ENCODE measurements at places on chromosomes 7 and 10.

GRCh38 chr10:80443531-80443974 is 10.6 kb upstream of the TSPAN14 start:
- no peak for DNase-seq

- DNase-seq, result no peak
These were observed 289.7 kb downstream of the PLXDC2 start for GRCh38 chr10:20105931-20106330.

- DNase-seq, result no peak
These were observed 59.2 kb upstream of the KCNIP2 start for GRCh38 chr10:101902820-101903145.

DNA sequence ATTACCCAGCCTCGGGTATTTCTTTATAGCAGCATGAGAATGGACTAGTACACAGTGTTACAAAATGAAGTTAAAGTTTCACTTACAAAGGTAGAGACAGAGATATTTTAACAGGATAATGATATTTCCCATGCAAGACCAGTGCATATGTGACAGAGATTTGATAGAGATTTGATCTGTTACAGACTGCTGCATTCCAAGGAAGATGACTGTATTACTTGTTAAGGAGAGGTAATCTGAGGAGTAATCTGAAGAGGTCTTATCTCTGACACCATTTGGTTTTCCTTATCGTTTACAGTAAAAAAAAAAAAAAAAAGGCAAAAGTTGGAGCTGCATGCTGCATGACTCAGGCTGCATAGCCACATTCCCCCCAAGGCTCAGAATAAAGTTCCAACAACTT is 289.6 kb downstream of the POM121L12 start:
- DNase-seq, result no peak

GRCh38 chr10:109875828-109876821 is 47.2 kb downstream of the XPNPEP1 start:
- no peak for DNase-seq

DNA sequence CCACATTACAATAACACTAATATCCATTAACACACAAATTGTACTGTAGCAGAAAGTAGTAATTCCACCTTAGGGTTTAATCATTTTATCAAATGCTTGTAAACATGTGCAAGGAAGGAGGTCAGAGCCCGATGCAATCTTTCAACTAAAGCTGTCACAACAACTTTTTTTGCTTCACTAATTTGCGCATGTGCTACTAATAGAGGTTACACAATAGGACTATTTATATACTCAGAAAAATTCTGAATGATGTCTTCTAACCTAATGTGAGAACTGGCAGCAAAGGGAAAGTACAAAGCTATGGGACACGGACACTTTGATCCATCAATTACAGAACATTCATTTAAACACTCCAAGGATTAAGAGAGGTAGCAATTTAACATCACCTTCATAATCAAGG is 244.4 kb downstream of the CHCHD3 start:
- DNase-seq, result no peak

DNA sequence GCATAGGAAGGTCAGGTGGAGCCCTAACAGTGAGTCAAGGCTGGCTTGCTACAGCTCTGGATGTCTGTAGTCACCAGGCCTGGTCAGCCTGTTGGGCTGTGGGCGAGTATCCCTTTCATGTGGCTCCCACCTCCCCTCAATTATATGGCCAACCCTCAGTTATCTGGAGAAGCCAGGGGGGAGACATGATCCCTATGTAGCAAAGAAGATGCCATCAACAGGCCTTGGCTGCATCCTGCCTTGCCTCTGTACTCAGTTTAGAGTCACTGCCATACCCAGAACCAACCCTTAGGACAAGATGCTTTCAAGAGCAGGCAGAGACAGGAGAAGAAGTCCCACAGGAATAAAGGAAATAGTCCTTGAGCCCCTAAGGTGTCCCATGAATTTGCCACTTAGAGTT is 763.9 kb downstream of the GRID1 start:
- DNase-seq, result no peak

GRCh38 chr7:2882111-2882510 is 38.0 kb upstream of the GNA12 start:
- no peak for DNase-seq

DNA sequence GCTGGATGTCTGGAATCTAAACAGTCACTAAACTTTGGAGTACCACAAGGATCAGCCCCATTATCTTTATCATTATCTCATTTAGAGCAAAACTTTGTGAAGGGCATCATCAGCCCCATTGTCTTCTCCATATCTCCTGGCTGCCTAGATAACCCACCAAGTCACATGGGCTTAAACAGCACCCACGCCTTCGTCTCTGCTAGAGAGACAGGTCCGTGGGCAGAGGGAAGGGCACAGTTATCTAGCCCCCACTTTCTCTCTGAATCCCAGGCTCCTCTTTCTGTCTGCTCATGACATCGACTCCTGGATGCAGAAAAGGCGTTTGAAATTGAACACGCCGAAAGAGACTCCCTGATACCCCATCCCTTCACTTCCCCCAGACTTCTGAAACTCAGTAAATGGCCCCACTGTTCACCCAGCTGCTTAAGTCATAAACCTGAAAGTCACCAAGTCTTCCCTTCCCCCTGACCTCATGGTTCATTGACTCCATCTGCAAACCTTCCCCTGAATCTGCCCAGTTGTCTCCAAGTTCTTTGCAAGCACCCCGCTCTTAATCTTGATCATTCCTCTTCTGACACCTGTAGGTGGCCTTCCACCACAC is 20.9 kb upstream of the PARD3 start:
- DNase-seq, result peak; percentile 41

DNA sequence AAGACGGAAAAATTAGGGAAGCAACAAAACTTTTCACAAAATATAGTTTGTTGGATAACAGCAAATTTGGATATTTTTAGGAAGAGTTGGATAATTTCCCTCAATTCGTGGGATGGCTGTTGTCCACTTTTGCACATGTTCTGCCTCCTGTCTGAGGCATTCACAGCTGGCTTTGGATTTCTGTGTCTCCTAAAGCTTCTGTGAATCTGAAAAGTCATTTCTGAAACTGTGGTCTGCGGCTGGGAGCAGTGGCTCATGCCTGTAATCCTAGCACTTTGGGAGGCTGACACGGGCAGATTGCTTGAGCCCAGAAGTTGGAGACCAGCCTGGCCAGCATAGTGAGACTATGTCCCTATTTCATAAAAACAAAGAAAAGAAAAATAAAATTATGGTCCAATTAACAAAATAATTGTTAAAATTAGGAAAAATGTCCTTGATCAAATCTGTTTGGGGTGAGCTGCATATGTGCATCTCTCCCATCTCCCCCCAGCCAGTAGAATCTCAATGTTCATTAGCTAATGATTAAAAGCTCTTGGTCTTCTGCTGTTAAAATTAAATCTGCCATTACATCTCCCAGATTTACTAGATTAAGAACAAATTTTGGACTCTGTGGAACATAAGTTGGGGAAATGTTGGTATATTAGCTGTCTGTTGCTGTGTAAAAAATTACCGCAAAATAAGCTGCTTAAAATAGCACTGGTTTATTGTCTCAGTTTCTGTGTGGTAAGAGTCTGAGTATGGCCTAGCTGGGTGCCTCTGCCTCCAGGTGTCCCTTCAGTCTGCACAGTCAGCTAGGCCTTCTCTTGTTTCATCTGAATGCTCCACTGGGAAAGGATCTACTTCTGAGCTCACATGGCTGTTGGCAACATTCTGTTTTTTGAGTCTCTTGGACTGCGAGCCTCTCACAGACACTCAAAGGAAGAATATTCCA is 332.0 kb upstream of the FZD1 start:
- DNase-seq, result no peak

DNA sequence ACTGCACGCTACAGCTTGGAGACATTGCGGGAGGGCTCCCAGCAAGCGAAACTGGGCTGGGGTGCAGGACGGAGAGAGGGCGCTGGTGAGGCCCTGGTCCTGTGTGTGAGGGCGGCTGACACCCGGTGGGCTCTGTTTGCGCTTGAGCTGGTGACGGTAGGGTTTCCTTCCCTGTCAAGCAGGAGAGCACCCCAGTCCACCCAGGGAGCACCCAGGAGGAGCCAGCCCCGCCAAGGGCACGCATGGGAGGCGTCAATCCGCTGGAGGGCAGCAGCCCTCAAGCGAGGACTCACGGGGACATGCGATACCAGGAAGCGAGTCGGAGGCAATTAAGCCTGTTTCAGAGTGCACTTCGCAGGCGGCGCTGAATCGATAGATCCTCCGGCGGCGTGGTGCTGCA is 109.4 kb downstream of the MAD1L1 start:
- no peak for DNase-seq

GRCh38 chr7:3027005-3027845 is 16.4 kb downstream of the CARD11 start:
- DNase-seq, result no peak

DNA sequence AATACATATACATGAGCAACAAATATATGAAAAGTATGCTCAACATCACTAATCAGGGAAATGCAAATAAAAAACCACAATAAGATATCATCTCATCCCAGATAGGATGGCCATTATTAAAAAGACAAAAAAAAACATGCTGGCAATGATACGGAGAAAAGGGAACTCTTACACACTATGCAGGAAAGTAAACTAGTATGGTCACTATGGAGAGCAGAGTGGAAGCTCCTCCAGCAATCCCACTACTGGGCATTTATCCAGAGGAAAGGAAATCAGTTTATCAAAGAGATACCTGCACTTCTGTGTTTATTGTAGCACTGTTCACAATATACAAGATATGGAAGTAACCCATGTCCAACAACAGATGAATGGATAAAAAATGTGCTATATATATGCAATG is 217.5 kb downstream of the SDK1 start:
- no peak for DNase-seq

DNA sequence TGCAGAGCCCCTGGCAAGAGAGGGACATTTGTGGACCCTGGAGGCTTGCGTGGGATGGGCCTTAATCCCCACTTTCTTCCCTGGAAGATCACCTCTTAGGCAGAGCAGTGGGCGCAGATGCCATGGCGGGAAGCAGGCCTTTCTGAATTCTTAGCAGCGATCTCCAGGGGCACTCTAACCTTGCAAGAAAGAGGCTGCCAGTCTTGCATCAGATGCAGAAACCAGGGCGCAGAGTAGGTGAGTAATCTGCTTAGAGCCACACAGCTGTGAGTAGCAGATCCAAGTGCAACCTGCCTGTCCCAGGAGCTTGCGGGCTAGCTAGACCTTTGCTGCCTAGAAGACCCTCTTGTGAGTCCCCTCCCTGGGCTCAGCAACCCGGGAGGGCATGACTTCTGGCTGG is 40.0 kb downstream of the KCTD7 start:
- no peak for DNase-seq

GRCh38 chr10:86256690-86257315 is 109.8 kb downstream of the GRID1 start:
- no peak for DNase-seq

GRCh38 chr10:34739915-34740314 is 75.2 kb downstream of the PARD3 start:
- DNase-seq, result no peak

- DNase-seq, result no peak
These were observed 10.4 kb upstream of the ZNF22 start for GRCh38 chr10:44990302-44990655.

DNA sequence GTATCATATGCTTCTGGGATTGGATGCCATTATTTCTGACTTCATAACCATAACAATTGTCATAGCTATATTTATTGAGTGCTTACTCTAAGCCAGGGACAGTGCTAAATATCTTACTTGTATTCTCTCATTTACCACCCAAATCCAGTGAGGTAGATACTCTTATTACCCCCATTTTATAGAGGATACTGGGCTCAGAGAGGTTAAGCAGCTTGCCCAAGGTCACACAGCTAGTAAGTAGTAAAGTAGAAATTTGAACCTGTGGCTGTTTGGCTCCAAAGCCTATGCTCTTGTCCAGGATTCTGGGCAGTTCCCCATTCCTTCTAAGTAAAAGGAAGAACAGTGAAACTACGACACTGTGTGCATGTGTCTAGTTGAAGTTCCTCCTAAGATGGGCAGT is 56.5 kb downstream of the COL13A1 start:
- DNase-seq, result no peak

DNA sequence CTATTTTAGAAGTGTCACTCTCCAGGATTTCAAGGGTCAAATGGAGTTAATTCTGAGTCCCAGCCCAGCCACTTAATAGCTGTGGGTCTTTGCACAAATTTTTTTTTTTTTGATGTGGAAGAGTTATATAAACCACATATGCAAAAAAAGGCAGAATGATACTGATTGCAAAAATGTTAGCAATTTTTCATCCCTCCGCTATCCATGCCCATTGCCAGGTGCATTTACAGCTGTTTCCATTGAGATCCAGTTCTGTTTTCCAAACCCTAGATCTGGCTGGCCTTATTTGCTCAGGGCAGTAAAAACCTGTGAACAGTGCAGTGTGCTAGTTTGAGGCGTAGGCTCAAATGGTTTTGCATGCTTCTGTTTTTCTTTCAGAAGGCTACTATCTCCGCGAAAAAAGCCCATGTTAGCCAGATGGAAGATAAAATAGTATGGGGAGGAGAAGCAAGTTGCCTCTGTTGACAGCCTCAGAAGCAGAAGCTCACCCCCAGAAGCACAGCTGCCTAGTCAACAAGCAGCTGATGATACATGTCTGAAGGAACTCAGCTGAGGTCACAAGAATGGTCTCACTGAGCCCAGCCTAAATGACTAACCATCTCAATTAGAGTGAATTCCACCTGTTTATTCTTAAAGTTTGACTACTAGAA is 997 bp upstream of the ZNF138 start:
- DNase-seq, result no peak

- DNase-seq, result no peak
These were observed 48.7 kb downstream of the CREB3L2 start for GRCh38 chr7:137953043-137953664.

GRCh38 chr10:79298403-79299244 is 48.6 kb upstream of the PPIF start:
- DNase-seq, result peak; percentile 100

GRCh38 chr10:7908541-7909210 is 90.4 kb downstream of the TAF3 start:
- peak; percentile 13 for DNase-seq

GRCh38 chr7:28272461-28272877 is 91.9 kb upstream of the JAZF1 start:
- DNase-seq, result peak; percentile 17

GRCh38 chr7:34096198-34096651 is 190.9 kb downstream of the BMPER start:
- peak; percentile 6 for DNase-seq

DNA sequence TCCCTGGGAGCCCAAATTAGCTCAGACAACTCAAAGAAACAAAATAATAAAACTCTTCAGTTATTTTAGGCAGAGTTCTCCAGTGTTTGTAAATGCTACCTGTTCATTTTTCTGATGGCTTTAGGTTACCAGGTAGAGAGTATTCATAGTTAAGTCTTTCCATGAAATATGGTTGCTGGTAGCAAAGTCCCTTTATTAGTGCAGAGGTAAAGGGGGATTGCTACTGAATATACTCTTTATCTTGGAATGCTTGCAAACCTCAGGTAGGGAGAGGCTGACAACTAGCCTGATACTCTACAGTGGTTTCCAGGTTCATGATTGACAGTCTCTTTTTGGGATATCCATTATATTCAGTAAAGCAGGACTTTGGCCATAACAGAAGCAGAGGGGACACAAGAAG is 6.5 kb downstream of the TAX1BP1 start:
- DNase-seq, result no peak

- DNase-seq, result no peak
These were observed 23.9 kb upstream of the GRID1 start for GRCh38 chr10:86390337-86391120.

All from PC-3 (cell line).